ENCODE measurements at places on chromosomes 11 and 22.

DNA sequence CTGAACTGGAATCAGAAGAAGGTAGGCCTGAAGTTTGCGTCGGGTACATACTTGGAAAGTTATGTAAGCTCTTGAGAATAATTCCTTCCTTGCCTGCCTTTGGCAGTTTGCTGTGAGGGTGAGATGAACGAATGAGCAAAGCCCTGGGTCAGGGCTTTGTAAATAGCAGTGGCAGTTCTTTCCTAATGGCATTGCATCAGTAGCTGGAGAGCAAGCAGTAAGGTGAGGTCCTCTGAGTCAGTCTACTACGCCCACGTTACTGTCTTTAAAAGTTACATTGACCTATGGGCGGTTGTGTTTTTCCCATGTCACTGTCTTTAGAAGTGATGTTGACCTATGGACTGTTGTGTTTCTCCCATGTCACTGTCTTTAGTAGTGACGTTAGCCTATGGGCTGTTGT is 179.1 kb upstream of the E2F8 start:
- no peak for DNase-seq

GRCh38 chr11:47051217-47051616 is 114.7 kb downstream of the CSTPP1 start:
- peak; percentile 50 for DNase-seq

DNA sequence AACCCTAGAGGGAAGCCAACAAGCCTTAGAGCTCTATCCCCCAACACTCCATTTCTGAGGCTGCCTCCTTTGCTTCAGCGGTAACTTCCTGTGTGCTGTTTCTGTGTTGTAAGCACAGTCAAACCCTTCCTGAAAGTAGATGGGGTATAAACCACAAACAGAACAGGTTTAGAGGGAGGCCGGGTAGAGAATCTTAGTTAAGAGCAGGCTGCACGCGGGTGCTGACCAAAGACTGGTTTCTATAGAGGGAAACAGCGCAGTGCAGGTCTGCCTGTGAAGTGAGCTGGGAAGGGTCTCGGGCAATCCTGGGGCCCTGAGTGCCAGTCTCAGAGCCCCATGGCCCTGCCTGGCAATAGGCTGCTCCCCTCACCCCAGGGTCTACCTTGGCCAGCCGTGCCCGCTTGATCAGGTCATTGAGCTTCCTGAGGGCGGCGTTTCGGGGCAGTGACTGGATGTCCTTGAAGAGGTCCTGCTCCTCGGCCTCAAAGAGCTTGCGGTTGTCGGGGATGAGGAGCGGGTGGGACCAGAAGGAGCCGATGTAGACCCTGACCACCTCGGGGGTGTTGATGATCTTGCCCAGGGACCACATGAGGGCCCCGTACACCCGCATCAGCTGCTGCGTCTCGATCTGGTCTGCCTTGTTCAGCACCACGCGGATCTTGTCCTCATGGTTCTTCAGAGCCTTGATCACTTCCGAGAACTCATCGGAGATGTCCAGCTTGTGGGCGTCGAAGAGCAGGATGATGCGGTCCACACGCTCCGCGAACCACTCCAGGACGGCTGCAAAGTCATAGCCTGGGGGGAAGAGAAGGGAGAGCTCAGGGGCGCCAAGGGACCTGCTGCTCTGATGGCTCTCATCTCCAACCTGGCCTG is 15.3 kb upstream of the CDC42BPG start:
- DNase-seq, result no peak

DNA sequence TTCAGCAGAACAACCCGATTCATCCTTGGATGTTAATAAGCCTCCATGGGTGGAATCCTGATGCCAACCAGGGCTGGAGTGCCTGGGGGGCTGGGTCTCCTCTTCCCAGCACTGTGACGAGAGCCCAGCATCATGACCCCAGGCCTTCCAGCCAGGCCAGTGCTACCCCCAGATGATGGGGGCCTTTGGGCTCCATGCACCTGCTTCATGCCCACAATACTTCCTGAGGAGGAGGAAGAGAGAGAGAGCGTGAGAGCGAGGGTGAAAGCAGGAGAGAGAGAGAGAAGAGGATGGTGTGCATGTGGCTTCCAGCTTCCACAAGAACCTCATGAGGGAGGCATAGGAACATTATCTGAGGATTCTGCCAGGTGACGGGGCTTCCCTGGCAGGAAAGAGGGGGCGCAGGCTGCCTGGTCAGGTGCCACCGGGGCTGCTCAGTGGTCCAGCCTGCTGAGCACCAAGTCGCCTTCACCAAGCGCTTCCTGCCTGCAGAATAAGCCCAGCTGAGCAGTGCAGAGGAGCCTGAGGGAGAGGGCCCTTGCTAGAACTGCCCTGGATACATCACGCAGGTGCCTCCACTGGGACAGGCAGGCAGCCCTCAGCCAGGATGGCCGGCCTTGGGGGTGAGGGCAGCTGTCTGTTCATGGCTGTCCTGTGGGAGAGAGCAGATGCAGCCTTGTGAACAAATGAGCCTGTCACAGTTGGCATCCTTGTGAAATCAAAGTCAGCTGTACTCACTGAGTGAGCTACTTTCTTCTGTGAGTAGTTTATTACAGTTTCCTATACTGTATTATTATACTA is 243.3 kb upstream of the B3GAT1 start:
- no peak for DNase-seq

- no peak for DNase-seq
Observed at GRCh38 chr11:95853138-95853537, 62.8 kb downstream of the CEP57 start.

DNA sequence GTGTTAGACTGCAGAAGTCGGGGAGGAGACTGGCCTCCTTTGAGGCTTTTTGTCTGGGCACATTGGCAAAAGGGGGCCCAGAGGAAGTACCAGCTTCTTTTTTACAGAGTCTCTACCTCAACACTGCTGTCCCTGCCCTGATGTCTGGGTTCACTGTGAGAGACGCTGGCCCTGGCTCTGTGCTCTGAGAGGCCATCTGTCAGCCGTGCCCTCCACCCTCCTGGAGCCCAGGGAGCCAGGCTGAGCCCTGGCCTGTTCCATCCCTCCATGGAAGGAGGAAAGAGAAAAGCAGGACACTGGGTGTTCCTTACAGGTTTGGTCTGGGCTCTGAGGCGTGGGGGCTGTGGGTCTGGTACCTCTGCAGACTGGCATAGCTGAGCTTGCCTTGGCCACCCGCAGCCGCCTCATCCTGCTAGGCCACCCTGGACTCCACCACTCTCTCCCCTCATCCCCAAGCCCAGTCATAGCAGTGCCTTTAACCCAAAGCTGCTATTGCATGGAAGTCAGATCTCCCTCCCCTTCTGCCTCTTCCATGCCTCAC is 105.5 kb upstream of the PARVA start:
- no peak for DNase-seq

- DNase-seq, result no peak
Observed at GRCh38 chr11:81159900-81160299, 1573.8 kb downstream of the FAM181B start.

DNA sequence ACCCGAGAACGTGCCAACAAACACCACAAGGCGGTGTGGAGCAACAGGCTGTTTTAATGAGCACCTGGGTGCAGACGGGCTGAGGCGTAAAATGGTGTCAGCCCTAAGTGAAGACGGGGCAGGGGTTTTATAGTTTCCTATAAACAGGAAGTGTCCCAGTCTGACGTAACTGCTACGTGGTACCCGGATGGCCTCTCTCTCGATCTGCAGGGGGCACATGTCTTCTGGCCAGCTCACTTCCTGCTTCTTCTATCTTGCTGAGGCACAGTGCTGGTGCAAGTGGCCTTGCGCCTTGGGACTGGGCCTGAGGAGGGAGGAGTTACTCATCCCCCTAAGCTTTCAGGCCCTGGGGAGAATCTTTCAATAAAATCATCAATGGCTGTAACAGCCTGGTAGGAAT is 20.9 kb downstream of the OOSP3 start:
- peak; percentile 78 for DNase-seq

DNA sequence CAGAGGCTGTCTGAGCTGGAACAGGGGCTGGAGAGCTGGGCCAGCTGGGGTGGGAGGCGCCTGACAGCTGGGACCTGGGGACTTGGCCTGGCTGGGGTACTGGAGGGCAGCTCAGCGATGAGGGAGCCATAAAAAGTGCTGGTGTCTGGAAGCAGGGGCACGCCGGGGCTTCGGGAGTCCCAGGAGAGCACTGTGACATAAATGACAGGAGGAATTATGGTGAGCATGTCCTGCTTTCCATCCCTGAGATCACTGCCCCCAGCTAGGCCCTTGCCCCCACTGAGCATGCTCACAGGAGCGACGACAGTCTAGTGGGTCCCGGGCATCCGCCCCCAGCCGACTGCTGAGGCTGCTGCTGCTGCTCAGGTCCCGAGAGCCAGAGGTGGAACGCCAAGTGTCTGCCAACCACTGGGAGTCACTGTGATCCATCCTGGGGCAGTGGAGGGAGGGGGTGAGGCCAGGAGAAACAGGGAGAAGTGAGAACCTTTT is 6.2 kb downstream of the ROBO4 start:
- DNase-seq, result no peak

GRCh38 chr11:108786281-108786990 is 121.6 kb downstream of the DDX10 start:
- no peak for DNase-seq

- DNase-seq, result peak; percentile 36
Observed at GRCh38 chr22:40855979-40856512, 393 bp downstream of the ST13 start.

DNA sequence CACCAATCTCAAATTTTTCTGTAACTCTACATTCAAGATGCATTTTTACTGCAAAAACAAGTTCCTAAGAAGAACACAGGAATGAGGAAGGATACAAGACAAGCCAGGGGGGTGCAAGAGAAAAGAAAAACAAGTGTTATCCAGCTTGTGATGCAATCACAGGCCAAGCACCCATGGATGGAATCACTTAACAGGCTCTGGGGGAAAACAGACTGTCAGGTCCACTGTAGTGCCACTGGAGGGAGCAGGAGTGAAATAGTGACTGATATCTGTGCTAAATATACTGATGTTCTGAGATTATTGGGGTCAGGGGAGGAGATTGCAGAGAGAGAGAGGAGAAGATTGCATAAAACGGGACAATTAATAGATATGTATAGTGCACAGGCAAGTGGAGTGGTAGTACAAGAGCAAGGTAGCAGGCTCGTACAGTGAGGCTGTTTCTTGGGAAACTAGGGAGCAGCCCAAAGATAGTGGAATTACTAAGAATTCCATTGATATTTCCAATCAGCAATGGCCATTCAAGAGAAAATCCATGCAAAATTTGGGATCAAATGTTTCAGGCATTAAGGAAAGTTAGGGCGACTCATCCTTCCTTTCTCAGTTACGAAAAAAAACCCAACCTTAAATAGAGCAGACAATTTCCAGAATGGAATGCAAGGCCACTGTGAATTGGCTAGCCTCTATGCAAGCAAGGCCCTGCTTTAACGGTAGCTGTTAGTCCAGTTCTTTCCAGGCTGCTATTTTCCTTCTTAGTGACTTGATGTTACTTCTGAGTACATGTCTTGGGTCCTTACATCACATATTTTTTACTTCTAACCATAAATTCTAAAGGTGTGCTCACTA is 52.2 kb upstream of the CEP126 start:
- DNase-seq, result peak; percentile 82

DNA sequence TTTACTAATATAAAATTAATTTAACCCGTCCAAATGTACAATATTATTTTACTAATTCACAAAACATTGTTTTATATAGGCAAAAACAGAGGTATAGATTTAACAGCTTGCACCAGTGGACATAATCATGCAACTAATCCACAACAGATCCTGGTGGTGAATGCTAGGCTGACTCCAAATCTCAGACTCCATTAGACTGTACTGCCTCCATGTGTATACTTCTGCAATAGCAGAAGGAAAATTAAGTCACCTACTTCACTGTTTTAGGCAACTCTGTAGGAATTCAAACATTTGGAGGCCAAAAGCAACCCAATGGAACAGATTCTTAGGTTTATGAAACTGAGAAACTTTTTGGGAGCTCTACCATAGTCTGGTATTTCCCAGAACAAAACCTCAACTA is 30.0 kb upstream of the RAB39A start:
- peak; percentile 30 for DNase-seq

GRCh38 chr11:3146612-3147256 is 18.4 kb downstream of the OSBPL5 start:
- DNase-seq, result peak; percentile 82

- no peak for DNase-seq
Observed at GRCh38 chr11:84720706-84721402, 906.3 kb downstream of the DLG2 start.

GRCh38 chr11:46106530-46107407 is 14.5 kb downstream of the PHF21A start:
- DNase-seq, result no peak

DNA sequence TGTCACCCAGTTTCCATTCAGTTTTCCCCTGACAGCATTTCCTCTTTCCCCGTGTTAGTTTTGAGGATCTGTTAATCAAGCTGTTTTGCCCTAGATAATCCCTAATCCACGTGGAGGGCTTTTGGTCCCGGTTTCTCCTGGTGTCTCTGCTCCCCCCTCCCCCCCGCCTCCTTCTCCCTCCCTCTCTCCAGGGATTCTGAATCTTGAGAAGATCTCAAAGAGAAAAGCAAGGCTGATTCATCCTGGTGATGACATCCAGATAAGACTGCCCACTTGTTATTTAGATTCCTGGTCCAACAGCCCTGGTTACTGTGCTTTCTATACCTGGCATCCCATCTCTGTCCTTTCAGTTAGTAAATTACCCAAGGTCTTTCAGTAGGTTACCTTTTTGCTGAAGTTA is 59.4 kb downstream of the KCNA4 start:
- DNase-seq, result no peak

DNA sequence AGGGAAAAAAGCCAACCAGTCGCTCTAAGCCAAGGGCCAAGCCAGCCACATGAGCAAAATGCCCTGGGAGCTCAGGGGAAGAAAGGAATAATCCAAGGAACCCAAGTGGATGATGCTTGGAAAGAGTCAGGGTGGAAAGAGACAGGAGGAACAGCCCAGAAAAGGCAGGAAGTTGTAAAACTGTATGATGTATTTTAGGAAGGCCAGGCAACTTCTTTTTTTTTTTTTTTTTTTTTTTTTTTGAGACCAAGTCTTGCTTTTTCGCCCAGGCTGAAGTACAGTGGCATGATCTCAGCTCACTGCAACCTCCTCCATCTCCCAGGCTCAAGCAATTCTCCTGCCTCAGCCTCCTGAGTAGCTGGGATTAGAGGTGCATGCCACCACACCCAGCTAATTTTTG is 1.6 kb downstream of the LGALS12 start:
- DNase-seq, result no peak

GRCh38 chr11:27771516-27771915 is 71.3 kb upstream of the BDNF start:
- no peak for DNase-seq

- DNase-seq, result no peak
Observed at GRCh38 chr11:126281666-126282175, 1.2 kb upstream of the TIRAP start.

DNA sequence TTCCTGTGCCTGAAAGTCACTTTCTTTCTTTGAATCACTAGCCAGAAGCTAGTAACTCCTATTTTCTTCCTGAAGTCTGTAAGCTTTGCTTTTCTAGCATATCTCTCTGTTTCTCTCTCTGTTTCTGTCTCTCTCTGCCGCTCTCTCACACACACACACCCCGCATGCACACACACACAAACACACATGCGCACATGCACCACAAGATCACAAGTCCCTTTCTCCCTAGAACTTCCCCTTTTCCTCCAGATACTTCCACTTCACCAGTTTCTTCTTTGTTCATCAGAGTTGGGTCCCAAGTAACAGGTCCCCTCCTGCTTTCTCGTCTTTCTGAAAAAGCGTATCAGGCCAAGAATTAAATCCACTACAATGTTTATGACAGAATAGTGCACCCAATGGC is 148.5 kb upstream of the HSD17B12 start:
- no peak for DNase-seq

- DNase-seq, result peak; percentile 36
Observed at GRCh38 chr11:68598816-68599653, 85.3 kb upstream of the GAL start.
